Activated naive CD4-positive, alpha-beta T cell treated with anti-CD3 and anti-CD28 coated beads, Interleukin-2, amount 10 ng/mL, durations not matched to agents 7 days and 5 days (primary cell): ENCODE measurements at places on chromosomes 12 and 14.

GRCh38 chr12:52666471-52666870 is 13.7 kb downstream of the KRT1 start:
- no peak for DNase-seq

DNA sequence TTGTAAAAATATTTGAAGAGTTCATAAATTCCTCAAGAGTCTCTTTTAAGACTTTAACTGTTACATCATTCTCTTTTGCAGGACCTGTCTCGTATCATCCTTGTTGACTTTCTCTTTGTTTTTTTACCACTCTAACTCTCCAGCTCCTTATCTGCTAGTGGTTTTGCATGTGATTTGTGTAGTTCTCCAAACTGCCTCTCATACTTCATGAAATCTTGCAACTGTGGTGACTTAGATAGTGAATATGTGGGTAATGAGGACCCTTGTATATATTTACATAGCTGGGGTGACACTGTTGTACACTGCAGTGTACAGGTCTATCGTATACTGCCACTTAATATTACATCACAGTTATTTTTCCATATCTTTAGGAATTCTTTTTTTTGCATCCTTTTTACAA is 40.2 kb upstream of the EMP1 start:
- no peak for DNase-seq

GRCh38 chr14:105933238-105933637 is 406.9 kb downstream of the TMEM121 start:
- peak; percentile 9 for DNase-seq

- DNase-seq: no peak
These were observed 232.9 kb upstream of the CPNE8 start for GRCh38 chr12:39138268-39138667.

DNA sequence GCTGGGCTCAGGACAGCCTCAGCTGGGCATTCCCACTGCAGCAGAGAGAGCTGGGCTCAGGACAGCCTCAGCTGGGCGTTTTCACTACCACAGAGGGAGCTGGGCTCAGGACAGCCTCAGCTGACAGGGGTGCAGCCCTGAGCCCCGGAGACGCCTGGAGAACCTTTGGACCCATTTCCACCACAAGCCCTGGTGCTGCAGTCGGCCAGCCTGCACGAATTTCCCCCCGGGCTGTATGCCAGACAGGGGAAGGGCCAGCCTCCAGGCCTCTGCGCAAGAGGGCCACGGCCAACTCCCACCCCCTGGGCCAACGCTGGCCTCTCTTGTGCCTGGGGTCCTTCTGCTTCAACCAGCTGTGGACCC is 2.6 kb upstream of the C14orf180 start:
- DNase-seq: no peak

DNA sequence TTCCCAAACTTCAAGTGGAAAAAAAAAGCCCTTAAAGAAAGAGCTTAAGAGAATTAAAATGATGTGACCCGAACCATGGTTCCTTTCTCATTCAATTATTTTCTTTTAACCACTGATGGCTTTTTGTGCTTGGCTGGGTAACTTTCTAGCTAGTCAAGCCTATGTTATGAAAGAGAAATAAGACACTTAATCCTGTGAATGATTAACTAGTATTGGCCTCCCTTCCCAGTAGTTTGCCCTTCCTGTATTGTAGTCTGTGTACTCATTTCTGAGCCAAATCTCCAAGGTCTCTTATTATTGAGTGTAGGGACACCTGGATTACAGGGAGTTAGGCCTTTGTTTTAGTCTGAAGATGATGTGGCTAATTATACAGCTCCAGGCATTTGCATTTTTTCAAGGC is 353.0 kb downstream of the RAD51B start:
- DNase-seq: no peak

DNA sequence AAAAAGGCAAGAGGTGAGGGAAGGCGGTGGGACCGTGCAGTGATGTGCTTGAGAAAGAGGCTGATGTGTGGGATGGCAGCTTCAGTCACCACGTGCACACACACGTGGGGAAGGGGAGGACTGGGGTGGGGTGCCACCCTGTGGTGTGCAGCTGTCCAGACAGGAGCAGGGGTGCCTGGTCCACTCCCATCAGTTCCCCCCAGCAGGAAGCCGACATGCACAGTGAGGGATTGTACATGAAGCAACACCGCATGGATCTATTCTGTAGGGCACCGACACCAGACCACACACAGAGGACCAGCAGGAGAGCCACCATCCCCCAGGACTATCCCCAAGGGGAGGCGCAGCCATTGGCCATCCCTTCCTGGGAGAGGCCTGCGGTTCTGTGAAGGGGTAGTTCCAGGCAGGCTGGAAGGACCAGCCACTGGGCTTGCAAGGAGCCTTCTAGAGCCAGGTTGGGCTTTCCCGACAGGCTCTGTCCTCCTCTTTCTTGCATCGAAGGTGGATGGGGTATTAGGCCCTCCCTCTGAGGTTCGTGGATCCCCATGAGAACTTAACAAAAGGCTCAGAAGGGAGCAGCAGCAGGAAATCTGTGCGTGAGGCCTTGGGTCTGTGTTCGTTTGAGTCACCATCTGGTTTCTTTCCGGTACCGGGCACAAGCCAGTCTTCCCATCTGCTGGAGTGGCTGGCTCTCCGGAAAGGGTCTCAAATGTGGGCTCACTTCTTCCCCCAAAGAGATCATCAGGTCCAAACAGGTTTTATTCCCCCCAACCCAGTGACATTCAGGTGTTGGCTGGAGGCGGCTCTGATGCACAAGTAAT is 59.8 kb downstream of the PLEKHG3 start:
- DNase-seq: no peak

- no peak for DNase-seq
These were observed 490.2 kb downstream of the NELL2 start for GRCh38 chr12:44385964-44386363.

DNA sequence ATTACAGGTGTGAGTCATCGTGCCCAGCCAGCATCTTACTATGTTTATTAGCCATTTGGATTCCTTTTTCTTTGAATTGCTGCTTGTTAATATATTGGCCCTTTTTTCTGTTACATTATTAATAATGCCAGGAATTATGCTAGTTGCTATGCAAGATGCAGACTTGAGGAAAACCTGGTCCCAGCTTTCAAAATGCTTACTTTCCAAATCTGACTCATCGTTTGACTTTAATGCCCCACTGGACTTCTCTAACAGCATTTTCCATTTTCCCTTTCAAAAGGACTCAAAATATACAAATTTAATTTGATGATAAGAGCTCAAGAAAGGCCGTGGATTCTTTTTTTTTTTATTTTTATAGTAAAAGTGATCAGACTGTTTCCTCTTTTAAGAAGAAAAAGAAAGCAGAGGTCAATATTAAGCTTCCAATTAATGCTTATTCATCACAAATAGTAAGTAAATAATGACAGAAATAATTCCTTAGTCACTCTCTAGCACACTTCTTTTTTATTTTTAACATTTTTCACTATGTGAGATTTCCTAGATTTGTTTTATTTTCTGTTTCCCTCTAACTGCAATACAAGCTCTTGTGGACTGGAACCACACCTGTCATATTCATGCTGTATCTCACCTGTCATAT is 146.1 kb upstream of the FGD4 start:
- DNase-seq: no peak

GRCh38 chr14:100261621-100262020 is 22.7 kb downstream of the YY1 start:
- DNase-seq: no peak

DNA sequence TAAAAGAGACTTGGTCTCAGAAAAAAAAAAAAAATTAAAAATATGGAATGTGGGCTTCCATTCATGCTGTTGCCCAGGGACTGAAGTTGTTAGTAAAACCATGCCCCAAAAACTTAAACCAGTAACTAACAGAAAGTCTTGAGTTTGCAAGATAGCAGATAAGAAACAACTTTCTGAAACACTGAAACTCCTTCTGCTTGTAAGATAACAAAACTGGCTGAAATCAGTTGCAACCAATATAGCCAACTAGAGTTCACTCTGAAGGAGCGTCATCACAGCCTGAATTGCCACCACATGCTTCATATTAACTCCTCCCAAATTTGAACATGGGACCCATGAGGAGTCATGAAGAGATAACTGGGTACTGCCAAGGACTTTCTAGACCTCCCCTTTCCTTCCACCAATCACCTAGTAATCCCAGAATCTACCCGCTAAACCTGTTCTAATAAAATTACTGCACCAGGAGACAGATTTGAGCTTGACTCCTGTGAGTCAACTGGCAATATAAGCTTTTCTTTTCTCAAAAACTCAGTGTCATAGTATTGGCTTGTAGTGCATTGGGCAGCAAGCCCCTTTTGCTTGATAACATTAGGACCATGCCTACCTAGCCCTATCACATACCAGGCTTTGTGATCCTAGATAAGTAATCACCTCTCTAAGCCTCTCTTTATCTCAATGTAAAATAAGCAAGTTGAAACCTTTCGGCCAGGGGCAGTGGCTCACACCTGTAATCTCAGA is 53.6 kb downstream of the R3HDM2 start:
- no peak for DNase-seq

GRCh38 chr14:52117111-52117832 is 48.4 kb upstream of the NID2 start:
- no peak for DNase-seq

GRCh38 chr14:51872396-51872795 is 12.0 kb downstream of the GNG2 start:
- no peak for DNase-seq

DNA sequence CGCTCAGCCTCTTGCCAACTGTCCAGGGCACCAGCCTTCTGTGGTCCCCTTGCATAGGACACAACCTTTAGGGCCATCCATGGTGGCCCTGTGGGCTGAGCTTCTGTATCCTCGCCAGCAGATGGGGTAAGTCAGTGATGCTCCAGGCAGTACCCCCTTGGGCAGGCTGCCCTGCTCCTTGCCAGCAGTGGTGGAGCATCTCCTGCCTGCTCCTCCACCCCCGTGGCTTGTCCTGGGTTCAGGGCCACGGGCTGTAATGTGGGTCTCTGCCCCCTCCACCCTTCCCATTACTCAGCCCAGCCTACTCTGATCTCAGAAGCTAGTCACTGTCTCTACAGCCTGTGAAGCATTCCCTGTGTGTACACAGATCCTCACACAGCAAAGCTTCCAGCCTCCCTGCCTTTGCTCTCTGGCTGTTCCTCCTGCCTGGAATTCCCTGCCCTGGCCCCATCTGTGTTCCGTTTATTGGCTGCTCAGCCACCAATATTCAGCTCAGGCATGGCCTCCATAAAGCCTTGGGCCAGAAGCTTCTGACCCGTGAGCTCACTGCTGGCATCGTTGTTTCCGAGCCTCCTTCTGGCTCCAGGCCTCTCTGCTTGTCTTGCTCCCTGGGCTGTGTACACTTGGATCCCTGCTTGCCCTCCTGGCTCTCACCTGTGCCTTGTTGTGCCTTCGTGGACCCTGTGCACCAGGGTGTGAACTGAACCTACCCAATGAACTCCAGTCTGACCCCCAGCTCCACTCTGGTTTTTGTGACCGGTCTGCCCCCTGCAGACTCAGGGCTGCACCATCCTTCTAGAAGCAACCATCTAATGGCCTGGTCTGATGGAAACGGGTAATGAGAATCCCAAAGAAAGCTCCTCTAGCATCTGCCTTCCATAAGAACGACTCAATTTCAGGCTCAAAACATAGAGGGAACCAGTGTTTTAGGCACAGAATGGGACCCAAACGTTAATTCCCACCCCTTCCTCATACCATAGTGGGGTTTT is 177.0 kb upstream of the PRMT8 start:
- peak; percentile 45 for DNase-seq

GRCh38 chr12:97535582-97535981 is 73.0 kb downstream of the RMST start:
- no peak for DNase-seq

DNA sequence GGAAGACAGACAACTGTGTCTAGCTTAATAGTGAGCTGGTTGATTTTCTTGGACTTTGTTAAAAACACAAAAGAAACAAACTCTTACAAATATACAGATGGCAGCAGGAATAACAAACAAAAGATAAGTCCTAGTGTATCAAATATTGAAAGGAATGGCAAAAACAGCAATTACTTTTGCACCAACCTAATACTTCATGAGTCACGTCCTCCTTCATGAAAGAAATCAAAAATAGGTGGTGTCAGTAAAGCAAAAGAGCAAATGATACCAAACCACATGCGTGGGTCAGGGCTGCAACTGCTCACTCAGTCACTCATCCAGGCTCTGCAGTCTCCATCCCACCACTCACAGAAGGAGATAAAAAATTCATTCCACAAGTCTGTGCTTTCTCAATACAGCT is 11.8 kb downstream of the ATG14 start:
- no peak for DNase-seq

DNA sequence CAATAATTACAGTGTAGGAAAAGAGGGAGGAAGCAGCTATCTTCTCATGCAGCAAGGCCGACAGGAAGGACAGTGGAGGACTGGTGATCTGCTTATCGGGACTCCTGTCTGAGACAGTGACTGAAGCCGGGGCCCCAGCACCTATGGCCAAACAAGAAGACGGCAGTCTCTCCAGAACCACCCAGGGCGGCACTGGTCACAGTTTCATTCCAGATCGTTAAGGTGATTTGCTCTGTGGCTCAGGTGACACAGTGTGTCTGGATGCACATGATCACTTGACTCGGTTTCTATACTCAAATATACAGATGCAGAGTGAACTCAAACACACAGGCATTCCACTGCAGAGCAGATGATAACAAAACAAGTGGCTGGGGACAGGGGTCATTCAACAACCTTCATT is 52.1 kb upstream of the CORO1C start:
- DNase-seq: no peak

DNA sequence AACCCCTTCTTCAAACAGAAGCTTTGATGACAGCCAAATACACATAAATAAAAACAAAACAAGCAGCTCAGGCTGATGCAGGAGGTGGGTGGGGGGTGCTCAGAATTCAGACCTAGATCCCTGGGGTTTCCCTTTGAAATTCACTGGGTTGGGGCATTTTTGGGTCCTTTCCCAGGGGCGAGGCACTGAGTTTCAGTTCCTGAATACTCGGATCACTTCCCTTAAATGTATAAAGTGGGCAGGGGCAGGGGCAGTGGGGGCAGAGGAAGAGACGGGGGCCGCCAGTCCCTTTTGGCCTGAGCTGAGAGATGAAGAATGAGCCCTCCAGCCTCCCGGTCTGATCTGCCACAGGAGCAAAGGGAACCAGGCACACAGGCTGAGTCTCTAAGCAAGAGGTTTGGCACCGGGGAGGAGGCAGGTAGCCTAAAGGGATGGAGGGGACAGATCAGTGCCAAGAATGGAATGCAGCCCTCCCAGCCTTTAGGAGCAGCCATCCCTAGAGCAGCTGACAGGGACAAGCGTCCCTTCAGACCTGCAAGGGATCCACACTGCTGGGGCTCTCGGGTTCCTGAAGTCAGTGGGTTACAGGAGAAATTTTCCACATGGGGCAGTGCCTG is 20.3 kb downstream of the KDM2B start:
- no peak for DNase-seq

DNA sequence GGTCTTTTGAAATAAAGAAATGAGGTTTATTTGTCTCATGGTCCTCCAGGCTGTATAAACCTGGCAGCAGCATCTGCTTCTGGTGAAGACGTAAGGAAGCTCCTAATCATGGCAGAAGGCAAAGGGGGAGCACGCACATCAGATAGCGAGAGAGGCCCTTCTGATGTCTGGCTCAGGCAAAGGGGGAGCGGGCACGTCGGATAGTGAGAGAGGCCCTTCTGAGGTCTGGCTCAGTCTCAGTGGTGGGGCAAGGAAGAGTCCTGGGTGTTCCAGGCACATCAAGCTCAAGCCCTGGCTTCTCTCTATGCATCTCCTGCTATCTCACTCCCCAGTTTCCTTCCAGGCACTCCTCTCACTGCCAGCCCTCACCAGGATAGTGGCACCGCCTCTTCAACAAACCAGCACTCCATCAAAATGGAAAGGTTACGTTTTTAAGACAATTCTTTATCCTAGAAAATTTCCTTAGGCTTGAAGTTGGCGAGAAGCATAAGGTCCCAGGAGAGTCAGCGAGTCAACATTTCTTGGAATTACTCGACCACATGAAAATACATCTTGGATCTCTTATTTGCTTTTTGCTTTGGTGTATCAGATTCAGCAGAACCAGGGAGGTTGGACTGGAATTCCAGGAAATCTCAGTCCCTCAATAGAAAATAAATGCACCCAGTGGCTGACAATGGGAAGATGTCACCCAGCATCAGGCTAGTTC is 189.6 kb upstream of the TMEM132C start:
- DNase-seq: no peak
